ENCODE measurements at places on chromosomes 7 and 10.

GRCh38 chr7:135553346-135553745, 4.4 kb upstream of the NUP205 start:
- DNase-seq, result no peak

GRCh38 chr10:129695671-129696070, 228.6 kb downstream of the MGMT start:
- DNase-seq, result no peak

GRCh38 chr7:17690030-17690429, 250.3 kb downstream of the SNX13 start:
- peak; percentile 35 for DNase-seq

- DNase-seq, result no peak
Measured at GRCh38 chr7:45576249-45576929, 2.2 kb downstream of the ADCY1 start.

DNA sequence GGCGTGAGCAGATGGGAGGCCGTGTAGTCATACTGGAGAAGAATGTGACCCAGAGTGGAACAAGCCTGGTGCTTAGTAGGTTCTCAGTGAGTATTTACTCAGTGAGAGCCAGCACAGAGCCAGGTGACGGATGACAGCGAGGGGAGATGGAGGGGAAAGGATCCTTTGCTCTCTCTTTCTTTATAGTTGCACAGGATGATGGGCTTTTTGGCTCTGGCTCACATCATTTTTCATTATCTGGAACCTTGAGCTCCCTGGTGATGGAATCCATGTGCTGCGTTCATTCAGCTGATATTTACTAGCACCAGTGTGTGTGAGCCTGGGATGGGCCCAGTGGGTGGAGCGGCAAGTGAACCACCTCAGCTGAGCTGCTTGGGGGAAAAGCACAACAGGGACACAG, 17.2 kb downstream of the BTBD16 start:
- no peak for DNase-seq

DNA sequence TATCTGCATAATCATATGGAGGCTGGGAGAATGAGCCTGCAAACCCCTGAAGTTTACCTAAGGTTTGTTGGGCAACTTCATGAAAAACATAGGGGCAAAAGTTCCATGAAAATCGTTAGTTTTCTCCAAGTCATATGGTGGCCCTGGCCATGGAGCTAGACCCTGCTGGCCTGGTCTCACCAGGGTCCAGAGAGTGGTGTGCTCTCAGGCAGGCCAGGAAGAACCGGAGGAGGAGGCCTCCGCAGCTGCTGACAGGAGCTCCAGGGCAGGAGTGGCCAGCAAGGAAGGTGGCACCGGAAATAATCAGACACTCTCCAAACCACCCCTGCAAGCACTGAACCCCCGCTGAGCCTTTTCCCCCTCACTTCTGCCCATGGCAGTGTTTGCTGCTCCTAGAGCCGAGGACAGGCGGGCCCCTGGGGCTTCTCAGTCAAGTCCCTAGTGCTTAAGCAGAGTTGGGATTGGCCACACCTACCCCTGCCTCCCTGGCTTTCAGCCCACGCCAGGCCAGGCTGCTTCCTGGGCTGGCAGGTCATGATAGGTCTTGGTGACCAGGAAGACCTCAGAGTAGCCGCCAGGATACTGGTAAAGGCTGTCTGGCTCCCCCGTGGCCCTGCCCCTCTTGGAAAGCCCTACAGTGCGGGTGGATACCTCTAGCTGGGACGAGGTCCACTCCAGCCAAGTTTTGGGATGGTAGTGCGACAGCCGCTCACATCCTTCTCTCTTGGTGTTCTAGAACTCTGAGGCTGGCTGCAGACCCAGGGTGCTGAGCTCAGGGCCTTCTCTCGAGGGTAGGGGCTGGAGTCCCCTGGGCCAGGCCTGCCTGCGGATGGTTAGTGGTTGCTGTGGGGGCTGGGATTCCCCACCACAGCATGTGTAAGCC, 242.8 kb downstream of the MGMT start:
- DNase-seq, result no peak

- no peak for DNase-seq
Measured at GRCh38 chr10:132665946-132666704, 119.8 kb downstream of the NKX6-2 start.

DNA sequence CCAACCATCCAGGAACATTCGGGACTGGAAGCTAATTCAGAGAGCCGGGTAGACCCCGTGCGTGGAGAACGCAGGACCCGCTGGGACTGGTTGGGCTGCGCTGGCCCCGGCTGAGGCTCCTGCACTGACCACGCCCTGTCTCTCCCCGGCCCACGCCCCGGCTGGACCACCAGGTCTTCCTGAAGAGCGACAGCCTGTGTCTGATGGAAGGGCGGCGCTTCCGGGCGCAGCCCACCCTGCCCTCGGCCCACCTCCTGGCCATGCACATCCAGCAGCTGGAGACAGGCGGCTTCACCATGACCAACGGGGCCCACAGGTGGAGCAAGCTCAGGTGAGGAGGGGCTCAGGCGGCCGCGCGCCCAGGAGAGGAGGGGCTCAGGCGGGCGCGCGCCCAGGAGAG, 10.2 kb upstream of the UTF1 start:
- DNase-seq, result no peak

- no peak for DNase-seq
Measured at GRCh38 chr10:1266033-1266802, 210.0 kb downstream of the WDR37 start.

DNA sequence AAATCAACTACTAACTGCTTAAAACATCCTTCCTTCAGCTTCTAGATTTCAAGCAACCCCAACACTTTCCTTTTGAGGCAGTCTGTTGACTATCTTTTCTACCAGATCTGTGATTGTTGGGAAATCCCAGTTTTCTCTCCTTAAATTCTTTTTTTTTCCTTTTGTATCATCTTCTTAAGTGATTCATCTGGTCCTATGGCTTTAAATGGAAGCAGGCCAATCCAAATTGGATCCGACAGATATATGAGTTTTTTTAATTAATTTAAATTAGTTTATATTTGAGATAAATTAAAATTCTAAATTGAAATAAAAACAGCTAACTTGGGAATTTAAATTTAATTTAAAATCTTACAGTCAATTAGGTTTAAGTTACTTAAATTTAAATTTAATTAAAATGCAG, 151.2 kb upstream of the PCLO start:
- no peak for DNase-seq

GRCh38 chr7:133609806-133610205, 356.9 kb downstream of the EXOC4 start:
- DNase-seq, result no peak

DNA sequence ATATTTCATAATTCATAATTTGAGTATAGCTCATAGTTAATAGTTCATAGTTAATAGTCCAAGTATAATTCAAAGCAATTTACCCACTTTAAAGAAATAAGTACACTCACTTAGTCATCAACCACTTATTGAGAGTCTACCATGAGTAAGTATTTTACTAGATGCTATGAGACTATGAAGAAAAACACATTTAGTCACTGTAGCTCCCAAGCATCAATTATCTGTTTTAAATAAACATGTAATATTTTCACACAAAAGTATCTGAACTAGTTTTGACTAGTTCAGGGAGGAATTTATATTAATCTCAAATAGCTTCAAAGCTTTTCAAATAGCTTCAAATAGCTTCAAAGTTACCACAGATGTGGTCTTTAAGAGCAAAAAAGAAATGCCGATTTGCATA, 119.2 kb downstream of the ANK3 start:
- DNase-seq, result no peak

GRCh38 chr10:79112881-79113431, 44.2 kb downstream of the ZMIZ1 start:
- peak; percentile 66 for DNase-seq

DNA sequence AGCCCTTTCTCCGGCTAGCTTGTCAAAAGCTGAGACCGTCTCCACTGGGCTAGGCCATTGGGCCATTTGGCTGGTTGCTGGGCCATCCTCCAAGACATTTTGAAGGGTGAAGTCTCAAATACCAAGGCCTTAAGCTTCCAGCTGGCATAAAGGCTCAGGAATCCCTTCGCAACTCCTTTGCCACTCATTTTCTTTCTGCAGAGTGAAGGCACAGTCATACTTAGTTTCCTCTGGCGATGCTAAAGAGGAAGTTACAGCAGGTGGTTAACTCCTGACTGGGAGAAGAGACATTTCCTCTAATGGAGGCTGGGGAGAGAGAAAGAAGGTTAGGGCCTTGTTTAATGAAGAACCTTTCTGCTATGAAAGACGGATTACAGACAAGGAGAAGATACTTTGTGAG, 4.8 kb upstream of the REPIN1 start:
- DNase-seq, result no peak

DNA sequence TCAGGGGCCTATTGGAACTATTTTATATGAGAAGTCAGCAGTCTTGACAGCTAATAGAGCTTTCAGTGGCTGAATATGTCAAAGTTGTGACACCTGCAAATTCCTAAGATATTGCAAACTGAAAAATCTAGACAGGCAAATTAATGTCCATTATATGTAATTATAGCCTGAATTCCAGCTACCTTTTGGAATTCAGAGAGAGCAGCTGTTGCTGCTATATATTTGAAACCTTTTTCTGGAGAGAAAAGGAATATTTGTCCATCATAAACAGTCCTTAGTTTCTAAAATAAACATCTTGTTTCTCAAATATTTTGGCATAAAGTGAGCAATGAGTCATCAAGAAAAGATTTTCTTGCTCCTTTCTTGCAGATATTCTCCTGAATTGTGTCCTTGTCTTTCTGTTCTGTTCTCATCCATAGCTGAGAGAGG, 408.9 kb upstream of the SEMA3D start:
- no peak for DNase-seq

GRCh38 chr10:50593523-50594376, 30.0 kb downstream of the SGMS1 start:
- no peak for DNase-seq

DNA sequence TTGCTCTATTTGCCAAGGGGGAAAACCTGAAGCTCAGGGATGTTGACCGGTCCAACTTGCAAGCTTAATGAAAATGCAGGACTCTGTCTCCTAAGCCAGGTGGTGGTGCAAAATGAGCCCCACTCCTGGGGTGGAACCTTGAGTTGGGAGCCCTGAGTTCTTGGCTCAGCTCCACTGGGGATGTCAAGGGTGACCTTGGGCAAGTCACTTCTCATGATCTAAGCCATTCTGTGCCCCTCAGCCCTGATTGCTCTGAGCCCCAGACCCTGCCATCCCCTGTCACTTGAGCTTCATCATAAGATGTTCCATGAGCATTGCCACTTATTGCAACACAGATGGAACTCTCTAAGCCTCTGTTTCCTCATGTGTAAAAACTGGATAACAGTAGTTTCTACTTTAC, 33.9 kb downstream of the MYL10 start:
- DNase-seq, result no peak

DNA sequence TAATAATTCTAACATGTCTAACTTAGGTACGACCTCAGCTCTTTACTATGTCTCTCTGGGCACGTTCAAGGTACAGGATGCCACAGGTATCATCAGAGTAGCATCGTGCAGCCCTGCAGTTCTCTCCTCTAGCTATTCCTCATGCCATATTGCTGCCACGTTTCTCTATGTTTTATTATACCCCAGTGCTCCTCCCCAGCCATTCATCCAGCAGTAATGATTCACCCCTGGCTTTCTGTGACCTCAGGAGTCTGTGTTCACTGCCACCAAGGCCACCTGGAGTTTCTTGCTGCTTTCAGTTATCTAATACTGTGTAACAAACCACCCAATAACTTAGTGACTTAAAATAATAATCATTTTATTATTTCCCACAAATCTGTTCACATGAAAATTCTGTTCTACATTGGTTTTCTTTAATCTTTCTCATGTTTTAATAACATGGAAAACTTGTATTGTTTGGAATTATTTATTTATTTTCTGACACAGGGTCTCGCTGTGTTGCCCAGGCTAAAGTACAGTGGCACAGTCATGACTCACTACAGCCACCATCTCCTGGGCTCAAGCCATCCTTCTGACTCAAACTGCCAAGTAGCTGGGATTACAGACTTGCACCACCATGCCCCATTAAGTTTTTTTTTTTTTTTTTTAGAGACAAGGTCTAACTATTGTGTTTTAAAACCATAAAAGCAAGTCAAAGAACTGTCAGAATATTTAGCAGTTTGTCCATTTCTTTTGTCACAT, 21.8 kb downstream of the REEP3 start:
- DNase-seq, result no peak

GRCh38 chr10:110528224-110528996, 30.7 kb downstream of the DUSP5 start:
- DNase-seq, result no peak

GRCh38 chr7:134922720-134923704, 63.3 kb upstream of the AGBL3 start:
- DNase-seq, result no peak

- peak; percentile 35 for DNase-seq
Measured at GRCh38 chr7:138116141-138116540, 39.9 kb downstream of the AKR1D1 start.

DNA sequence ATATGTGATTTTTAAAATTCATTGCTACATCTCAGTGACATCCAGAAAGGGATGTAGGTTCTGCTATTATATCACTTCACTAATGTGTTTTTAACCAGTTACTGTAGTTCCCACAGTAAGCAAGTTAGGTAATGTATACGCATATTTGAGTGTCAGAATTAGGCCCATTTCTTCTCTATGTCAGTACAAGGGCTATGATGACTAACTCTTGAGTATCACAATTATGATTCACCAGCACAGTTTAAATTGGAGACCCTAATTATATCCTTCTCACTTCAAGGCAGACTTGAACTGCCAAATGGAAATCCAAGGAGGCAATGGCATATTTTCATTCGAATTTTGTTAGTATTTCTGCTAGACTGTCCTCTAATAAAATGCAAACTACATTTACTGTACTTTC, 23.6 kb downstream of the BZW2 start:
- DNase-seq, result no peak

GRCh38 chr7:26723129-26723528, 141.3 kb downstream of the SKAP2 start:
- no peak for DNase-seq

DNA sequence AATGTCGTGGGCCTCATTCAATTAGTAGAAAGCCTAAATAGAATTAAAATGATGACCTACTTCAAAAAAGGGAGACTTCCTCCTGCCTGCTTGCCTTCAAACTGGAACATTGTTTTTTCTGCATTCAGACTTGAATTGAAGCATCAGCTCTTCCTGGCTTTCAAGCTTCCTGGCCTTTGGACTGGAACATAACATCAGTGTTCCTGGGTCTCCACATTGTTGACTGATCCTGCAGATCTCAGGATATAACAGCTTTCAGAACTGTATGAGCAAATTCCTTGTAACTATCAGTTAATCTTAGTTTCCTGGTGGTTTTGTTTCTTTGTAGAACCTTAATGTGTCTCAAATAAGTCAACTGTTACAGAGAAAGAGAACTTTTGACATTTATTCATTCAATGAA, 18.6 kb downstream of the MAGI2 start:
- no peak for DNase-seq

DNA sequence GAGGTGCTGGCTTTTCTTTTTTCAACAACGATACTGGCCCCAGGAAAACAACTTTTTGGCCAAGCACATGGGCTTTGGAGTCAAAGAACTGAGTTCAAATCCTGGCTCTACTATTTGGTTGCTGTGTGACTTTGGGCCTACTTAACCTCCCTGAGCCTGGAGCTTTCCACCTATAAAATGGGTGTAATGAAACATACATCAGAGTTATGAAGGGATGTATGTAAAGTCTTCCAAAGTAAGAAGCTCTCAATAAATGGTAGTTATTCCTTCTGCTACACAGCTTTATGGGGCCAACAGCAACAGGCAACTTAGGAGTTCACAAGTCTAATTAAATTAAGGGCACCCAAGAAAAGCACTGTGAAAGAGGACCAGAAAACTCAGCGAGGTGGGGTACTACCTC, 33.0 kb downstream of the ZNF777 start:
- DNase-seq, result no peak
